ENCODE measurements at places on chromosomes 7 and 10. TPM values are rescaled to one million over a fixed set of nuclear protein-coding genes. Genes with fewer than 3 reads are reported as not detected.

EN2 gene
- not detected for total RNA-seq

C7orf57 gene
- total RNA-seq: 0.11 TPM

PTN gene
- 0.11 TPM for total RNA-seq

CYP51A1 gene
- 133 TPM for total RNA-seq

AKR1C4 gene
- not detected for total RNA-seq

DNA sequence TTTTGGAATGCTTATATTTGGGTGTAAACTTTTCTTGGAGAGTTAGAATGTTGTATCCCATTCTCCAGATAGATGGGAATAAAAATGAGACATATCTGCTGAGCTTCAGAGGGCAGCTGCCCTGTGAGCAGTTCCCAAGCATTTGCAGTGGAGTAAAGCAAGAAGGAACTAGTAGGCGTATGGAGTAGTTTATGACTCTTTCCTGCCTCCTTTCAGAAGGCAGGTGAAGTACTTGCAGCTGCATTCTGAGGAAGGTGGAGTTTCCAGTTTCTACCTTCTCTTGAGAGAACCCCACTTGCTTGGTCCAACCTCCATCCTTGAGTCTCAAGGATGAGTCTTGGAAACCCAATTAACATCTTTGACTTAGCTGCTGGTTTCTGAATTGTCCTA, 563.6 kb downstream of the LRMDA start:
- H3K36me3 ChIP-seq: no peaks in the 10 kb centered on the region
- H3K27ac ChIP-seq: no peak overlapping the region
- H3K4me1 ChIP-seq: no peaks in the 10 kb centered on the region
- no peaks in the 10 kb centered on the region for H3K27me3 ChIP-seq
- DNase-seq: no peak

DNA sequence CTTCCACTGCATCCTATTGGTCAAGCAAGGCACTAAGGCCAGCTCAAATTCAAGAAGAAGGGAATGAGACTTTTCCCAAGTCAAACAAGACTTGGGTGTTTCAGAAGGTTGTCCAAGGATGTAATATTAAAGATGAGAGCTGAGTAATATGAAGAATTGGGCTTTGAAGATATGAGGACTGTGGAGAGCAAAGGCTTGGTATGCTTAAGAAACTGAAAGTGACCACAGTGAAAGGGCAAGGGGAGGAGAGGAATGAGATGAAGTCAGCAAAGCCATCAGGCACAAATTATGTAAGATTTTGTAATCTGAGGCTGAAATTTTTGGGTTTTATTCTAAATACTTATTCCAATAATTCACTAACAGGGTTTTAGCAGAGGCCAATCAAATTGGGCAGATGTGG, 38.6 kb upstream of the NPY start:
- DNase-seq: no peak
- H3K27ac ChIP-seq: no peak overlapping the region
- no peak overlapping the region for H3K4me3 ChIP-seq
- H3K27me3 ChIP-seq: peaks cover 16% of the 10 kb centered on the region
- no peaks in the 10 kb centered on the region for H3K4me1 ChIP-seq
- H3K36me3 ChIP-seq: no peaks in the 10 kb centered on the region

GRCh38 chr10:131929122-131929845, 28.5 kb downstream of the PPP2R2D start:
- peak overlapping the region; percentile 24 for H3K27ac ChIP-seq
- DNase-seq: no peak
- no peak overlapping the region for H3K4me3 ChIP-seq
- H3K4me1 ChIP-seq: peaks cover 49% of the 10 kb centered on the region
- peaks cover 44% of the 10 kb centered on the region for H3K36me3 ChIP-seq

GRCh38 chr7:114956702-114957101, 34.8 kb downstream of the MDFIC start:
- H3K27me3 ChIP-seq: no peaks in the 10 kb centered on the region
- peaks cover 62% of the 10 kb centered on the region for H3K36me3 ChIP-seq
- H3K4me1 ChIP-seq: peaks cover 47% of the 10 kb centered on the region
- H3K4me3 ChIP-seq: no peak overlapping the region
- DNase-seq: no peak

- no peak overlapping the region for H3K27ac ChIP-seq
- H3K36me3 ChIP-seq: no peaks in the 10 kb centered on the region
- no peaks in the 10 kb centered on the region for H3K27me3 ChIP-seq
Measured at GRCh38 chr7:102261451-102261850, 25.2 kb upstream of the SH2B2 start.

- H3K27me3 ChIP-seq: peaks cover 49% of the 10 kb centered on the region
- H3K36me3 ChIP-seq: no peaks in the 10 kb centered on the region
- peaks cover 2% of the 10 kb centered on the region for H3K4me1 ChIP-seq
- no peak for DNase-seq
- no peak overlapping the region for H3K4me3 ChIP-seq
Measured at GRCh38 chr10:75429159-75429827, 2.1 kb upstream of the LRMDA start.

- H3K36me3 ChIP-seq: no peaks in the 10 kb centered on the region
- DNase-seq: no peak
- no peak overlapping the region for H3K27ac ChIP-seq
- no peaks in the 10 kb centered on the region for H3K27me3 ChIP-seq
- no peaks in the 10 kb centered on the region for H3K4me1 ChIP-seq
Measured at GRCh38 chr10:107444443-107444842, 279.9 kb upstream of the SORCS1 start.

- no peak within 1 kb of the TSS for H3K27ac ChIP-seq
- no peaks in the 10 kb centered on the region for H3K36me3 ChIP-seq
- no peak within 1 kb of the TSS for H3K4me3 ChIP-seq
- no peaks in the 10 kb centered on the region for H3K4me1 ChIP-seq
Measured at GRCh38 chr10:93601146-93601773, at the start of gene RBP4. RBP4 (minus strand) TSS chr10:93601235; CDS start chr10:93601028, 207 bp downstream.

DNA sequence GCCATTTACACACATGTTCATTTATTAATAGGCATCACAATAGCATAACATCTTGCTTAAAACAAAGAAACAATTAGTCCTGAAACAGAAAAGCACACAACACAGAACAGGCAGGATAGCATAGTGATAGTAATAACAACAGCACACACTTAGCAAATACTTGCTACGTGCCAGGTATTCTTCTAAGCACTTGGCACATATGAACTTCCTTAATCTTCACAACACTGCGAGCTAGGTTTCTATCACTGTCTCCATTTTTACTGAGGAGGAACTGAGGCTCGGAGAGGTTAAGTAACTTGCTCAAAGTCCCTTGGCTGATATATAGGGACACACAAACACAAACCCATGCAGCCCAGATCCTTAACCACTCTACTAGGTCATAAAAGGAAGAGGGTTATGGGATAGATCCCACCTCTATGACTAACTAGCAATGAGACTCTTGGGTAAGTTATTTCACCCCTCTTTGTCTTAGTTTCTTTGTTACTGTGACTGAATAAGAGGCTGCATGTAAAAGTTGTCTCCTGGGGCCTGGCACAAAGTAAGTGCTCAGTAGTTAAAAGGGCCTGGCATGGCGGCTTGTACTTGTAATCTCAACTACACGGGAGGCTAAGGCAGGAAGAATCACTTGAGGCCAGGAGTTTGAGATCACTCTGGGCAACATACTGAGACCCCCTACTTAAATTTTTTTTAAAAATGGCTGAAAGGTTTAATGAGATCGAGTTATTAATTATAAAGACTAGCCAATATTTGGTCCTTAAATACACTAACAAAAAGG, 181.0 kb upstream of the RHOBTB1 start:
- peaks cover 1% of the 10 kb centered on the region for H3K27me3 ChIP-seq
- H3K4me1 ChIP-seq: peaks cover 9% of the 10 kb centered on the region
- H3K27ac ChIP-seq: no peak overlapping the region
- H3K36me3 ChIP-seq: no peaks in the 10 kb centered on the region

DNA sequence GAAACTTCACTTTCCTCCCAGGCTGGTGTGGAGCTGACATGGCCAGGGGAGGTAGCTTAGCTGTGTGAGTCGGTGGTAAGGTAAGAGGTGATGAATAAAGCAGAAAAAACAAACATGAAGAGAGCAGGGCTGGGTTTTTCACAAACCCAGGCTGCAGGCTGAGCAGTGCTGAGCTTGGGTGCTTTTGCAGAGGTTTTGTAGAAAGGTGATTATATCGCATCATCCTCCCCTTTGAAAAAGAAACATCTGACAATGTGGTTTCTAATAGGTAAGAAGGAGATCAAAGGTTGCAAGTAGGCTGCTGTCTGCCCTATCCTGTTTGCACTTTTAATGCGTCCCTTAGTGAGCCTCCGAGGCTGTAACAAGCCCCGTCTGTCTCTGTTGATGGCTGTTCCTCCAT, 69.6 kb upstream of the GRM8 start:
- DNase-seq: no peak
- H3K27me3 ChIP-seq: peaks cover 21% of the 10 kb centered on the region
- no peaks in the 10 kb centered on the region for H3K36me3 ChIP-seq
- H3K4me3 ChIP-seq: no peak overlapping the region
- H3K4me1 ChIP-seq: peaks cover 12% of the 10 kb centered on the region
- no peak overlapping the region for H3K27ac ChIP-seq

GRCh38 chr7:2972835-2973161, 70.9 kb downstream of the CARD11 start:
- H3K4me3 ChIP-seq: no peak overlapping the region
- no peaks in the 10 kb centered on the region for H3K27me3 ChIP-seq
- no peak for DNase-seq
- H3K4me1 ChIP-seq: peaks cover 10% of the 10 kb centered on the region
- peaks cover 38% of the 10 kb centered on the region for H3K36me3 ChIP-seq

DNA sequence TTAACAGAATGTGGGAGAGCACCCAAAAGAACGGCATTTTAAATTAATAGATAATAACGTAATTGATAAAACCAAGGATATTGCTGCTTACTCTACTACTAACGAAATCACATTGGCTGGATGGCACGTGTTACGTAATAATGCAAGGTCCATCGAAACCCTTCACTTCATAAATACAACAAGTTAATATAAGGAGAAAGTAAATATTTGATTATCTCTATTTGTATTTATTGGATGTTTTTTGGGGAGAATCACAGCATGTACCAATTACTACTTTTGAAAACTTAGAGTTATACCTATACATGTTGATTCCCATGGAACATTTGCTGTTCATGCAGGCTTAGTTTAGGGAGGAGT, 1.6 kb downstream of the PRKG1 start:
- H3K27ac ChIP-seq: no peak overlapping the region
- DNase-seq: no peak
- no peaks in the 10 kb centered on the region for H3K36me3 ChIP-seq
- H3K27me3 ChIP-seq: peaks cover 39% of the 10 kb centered on the region

- peaks cover 12% of the 10 kb centered on the region for H3K4me1 ChIP-seq
- peaks cover 13% of the 10 kb centered on the region for H3K27me3 ChIP-seq
- H3K36me3 ChIP-seq: peaks cover 3% of the 10 kb centered on the region
- H3K27ac ChIP-seq: no peak overlapping the region
- no peak overlapping the region for H3K4me3 ChIP-seq
- DNase-seq: no peak
Measured at GRCh38 chr7:159027789-159028507, 116.7 kb downstream of the VIPR2 start.

DNA sequence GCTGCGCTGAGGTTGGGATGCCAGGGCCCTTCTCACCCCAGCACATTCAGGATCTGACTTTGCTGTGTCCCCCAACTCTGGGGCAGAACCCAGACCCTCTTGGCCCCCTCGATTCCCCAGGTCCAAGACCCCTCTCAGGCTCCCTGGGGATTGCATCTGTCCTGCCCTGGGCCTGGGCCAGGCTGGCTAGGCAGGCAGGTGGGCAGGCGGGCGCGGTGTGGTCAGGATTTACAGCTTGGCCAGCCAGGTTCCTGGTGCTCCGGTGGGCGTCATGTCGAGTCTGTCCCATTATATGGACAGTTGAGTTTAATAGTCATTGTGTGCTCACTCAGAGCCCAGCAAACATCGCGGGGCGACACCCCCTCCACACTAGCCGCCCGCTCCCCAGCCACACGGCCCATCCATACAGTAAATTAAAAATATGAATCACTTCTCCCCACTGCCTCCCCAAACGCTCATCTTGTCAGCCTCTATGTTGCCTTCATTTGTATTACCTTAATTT, 23.5 kb downstream of the POLL start:
- peaks cover 49% of the 10 kb centered on the region for H3K27me3 ChIP-seq
- no peak overlapping the region for H3K27ac ChIP-seq
- peaks cover 11% of the 10 kb centered on the region for H3K4me1 ChIP-seq
- H3K36me3 ChIP-seq: no peaks in the 10 kb centered on the region
- no peak overlapping the region for H3K4me3 ChIP-seq
